ENCODE measurements at places on chromosomes 1 and 21.

DNA sequence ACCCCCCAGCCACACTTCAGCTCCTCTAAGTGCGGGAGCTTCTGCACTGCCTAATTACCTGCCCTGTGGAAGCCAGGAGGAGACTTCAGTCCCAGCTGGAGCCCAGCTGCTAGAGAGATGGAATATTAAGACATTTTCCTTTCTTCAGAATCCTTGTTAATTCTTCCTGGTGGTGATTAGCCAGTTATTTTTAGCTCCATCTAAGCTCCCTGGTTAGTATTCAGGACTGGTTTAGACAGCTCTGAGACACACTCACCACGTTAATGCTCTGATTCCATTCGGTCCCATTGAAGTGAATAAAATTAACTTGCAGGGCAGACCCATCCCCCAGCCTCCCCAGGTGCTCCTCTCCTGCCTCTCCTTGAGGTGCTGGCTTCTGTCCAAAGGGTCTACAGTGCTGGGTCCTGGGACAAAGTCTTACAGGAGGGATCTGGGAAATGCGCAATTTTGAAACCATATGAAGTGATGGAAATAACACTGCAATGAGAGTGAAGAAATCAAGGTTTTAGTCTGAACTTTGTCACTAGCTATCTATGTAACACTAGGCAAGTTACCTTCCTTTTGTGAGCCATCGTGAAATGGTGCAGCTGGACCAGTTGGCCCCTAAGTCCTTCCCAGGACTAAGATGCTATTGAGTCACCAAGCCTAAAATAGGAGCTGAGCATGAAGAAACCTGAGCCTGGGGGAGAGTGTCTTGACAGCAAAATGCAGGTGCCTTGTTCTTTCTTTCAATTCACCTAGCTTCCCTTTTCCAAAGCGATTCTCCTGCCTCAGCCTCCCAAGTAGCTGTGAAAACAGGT is 117.4 kb upstream of the ATP1A1 start:
- DNase-seq: no peak

GRCh38 chr1:30790850-30791778 is 33.5 kb upstream of the LAPTM5 start:
- no peak for DNase-seq

GRCh38 chr21:29601047-29601446 is 302.3 kb downstream of the BACH1 start:
- no peak for DNase-seq

- no peak for DNase-seq
Observed at GRCh38 chr1:185734929-185735700, 924 bp downstream of the HMCN1 start.

DNA sequence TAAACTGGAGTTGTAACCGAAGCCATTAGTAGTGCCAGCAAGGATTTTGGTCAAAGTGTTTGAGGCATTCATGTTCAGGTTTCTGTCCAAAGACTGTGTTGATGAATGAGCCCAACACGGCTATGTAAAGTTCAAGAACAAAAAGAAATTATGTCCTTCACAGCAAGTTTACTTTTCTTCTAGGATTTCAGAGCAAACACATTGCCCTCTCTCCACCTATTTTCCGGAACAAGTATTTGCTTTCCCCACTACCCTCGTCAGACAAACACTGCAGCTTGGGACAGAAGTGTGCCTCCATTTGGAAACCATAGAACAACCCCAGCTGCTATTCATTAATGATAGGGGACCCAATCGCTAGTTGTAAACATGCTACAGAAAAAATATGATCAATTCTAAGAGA is 151.4 kb upstream of the C1orf105 start:
- no peak for DNase-seq

- DNase-seq: no peak
Observed at GRCh38 chr21:30986965-30987364, 51.3 kb downstream of the KRTAP19-8 start.

GRCh38 chr1:63946866-63947491 is 173.2 kb downstream of the ROR1 start:
- no peak for DNase-seq

GRCh38 chr1:47104816-47105215 is 32.4 kb upstream of the CYP4A22 start:
- no peak for DNase-seq

DNA sequence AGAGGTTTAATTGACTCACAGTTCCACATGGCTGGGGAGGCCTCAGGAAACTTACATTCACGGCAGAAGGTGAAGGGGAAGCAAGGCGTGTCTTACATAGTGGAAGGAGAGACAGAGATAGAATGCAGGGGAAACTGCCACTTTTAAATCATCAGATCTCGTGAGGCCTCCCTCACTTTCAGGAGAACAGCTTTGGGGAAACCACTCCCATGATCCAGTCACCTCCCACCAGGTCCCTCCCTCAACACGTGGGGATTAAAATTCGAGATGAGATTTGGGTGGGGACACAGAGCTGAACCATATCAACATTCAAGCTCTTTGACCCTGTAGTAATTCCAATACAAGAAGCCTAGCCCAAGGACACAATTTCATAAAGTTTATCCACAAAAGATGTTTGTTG is 13.7 kb downstream of the PIGP start:
- no peak for DNase-seq

DNA sequence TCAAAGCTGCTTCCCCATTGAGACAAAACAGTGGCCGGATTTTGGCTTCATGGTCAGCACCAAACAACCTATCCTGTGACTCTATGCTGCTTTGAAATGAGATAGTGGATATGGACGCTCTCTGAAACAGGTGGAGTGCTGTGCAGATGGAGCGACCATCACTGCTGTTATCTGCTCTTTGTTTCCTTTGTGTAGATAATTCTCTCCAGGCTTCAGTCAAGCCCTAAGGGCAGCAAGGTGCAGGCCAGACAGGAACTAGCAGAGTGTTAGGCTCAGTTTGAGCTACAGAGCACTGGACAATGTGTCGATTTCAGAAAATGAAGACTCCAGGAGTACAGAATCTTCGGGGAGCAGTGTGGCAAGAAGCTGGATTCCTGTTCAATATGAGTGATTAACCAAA is 4.8 kb upstream of the IRF6 start:
- DNase-seq: no peak

Measured in hematopoietic multipotent progenitor cell treated with erythropoietin and hydrocortisone succinate and interleukin-3 and kit ligand, for 15 days (in vitro differentiated cells).